ENCODE measurements at places on chromosomes 7 and 10.
A peak's percentile ranks its signal among the peaks of the same experiment; 100 is the strongest.

GRCh38 chr10:369684-370448 lies 234.6 kb downstream of the ZMYND11 start:
- peak; percentile 72 for DNase-seq

- DNase-seq, result no peak
Measured at GRCh38 chr7:125436220-125436619, 506.6 kb upstream of the POT1 start.

DNA sequence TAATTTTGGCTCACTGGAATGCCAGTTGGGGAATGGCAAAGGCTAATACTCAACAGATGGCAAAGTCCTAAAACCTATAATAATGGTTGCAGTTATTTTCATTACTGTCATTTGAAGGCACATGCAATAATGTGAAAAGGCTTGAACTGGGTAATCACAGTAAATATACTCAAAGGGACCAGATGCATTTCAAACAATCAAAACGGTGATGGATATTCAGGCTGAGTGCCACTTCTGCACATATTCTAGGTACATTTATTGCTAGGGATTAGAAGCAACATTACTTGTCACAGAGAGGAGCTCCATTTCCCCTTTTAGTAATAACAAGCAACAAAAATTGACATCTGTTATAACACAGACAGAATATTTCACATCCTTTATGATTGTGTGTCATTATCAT lies 171.8 kb downstream of the NXPH1 start:
- no peak for DNase-seq

DNA sequence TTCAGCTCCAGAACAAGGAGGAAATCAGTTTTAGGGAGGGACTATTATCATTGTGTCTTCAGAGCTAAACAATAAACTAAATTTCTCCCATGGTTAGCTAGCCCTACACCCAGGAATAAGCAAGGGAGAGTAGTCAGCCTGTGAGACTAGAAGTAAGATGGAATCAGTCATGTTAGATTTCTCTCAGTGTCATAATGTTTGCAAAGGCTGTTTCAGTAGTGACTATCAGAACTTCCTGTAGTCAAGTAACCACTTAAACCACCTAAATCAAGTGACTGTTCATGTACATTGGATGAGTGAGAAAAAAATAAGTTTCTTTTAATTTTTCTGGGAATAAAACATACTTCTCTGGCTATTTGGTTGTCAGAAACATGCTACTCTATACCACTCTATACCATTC lies 121.6 kb downstream of the KCND2 start:
- DNase-seq, result no peak

GRCh38 chr10:128061306-128062300 lies 64.6 kb downstream of the MKI67 start:
- no peak for DNase-seq
